Stimulated activated CD8-positive, alpha-beta memory T cell treated with anti-CD3 and anti-CD28 coated beads, Interleukin-4, amount 100 ng/mL, for 48 hours (primary cell): ENCODE measurements at places on chromosomes 6 and 20.

- DNase-seq: no peak
Measured at GRCh38 chr6:116409756-116410155, 39.0 kb downstream of the DSE start.

DNA sequence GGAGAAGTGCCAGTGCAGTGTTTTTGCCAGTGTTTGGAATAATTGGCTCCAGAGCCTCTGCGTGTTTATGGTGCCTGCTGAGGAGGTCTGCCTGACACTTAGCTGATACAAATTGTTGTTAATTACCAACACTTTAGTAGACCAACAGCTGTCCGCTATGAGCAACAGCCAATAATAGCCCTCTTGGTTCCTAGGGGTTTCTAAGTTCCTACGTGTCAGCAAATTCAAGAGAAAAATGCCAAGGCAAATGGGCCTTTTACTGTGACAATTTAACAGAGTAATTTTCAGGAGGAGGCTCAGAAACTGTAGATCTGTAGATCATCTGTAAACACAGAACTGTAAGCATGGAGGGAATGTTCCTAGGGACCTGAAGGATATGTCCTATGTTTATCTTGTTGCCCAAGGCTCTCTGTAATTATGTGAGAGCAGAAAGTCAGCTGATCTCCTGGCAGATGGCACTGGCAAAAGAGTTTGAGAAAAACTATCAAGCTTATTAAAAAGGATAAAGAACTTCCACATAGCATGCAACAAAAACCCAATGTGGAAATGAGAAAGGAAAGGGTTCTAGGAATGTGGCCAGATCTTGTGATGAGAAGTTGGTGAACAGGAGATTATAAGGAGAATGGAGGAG is 157.7 kb downstream of the GJA1 start:
- no peak for DNase-seq

DNA sequence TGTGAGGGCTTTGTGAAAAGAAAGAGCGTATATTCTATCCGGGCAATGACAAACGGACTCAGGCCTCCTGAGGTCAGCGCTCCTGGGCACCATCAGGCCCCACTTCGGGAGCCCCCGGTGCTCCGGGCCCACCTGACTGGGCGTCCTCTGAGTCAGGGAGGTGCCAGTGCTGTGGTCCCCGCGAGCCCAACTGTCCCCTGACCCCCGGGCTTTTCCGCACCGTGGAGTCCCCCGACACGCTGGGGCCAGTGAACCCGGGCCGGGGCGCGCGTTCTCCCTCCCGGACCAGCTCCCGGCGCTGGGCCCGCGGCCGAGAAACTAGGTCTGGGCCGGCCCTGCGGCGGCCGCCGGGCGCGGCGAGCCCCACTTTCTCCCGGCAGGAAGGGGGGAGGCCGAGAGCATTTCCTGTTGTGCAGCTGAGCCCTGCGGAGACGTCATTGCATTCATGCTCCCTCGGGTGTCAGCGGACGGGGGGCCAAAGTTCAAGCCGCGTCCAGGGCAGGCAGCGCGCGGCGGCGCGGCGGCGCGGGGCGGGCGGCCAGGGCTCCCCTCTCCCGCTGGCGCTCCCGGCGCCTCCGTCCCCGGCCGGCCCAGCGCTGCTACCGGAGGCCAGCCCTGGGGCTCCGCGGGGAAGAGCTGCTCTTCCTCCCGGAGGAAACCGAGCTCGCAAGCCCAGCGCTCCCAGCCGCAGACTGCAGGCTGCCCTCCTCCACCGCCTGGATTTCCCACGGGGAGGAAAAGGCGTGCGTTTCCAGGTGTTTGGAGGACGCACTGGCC is 18.3 kb downstream of the HIVEP2 start:
- peak; percentile 79 for DNase-seq

DNA sequence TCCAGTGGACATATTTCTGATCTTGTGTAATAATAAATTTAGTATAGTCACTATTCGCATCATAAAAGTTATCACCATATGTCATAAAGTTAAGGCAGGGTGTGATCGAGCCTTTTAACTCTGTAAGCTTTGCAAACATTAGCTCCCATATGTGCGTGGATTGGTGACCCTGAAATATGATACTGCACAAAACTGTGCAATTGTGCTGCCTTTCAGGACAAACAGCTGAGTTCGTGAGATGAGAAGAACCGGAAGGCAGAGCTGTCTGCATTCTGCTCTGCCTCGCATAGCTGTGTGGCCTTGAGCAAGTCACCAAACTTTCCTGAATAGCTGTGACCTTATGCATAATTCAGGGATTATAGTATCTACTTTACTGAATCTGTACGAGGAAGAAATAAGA is 3.2 kb upstream of the PLEKHG1 start:
- DNase-seq: no peak

- DNase-seq: no peak
Measured at GRCh38 chr6:98832284-98833056, 1.9 kb upstream of the POU3F2 start.

- DNase-seq: no peak
Measured at GRCh38 chr20:30985386-30985785, 272.1 kb upstream of the DEFB115 start.

DNA sequence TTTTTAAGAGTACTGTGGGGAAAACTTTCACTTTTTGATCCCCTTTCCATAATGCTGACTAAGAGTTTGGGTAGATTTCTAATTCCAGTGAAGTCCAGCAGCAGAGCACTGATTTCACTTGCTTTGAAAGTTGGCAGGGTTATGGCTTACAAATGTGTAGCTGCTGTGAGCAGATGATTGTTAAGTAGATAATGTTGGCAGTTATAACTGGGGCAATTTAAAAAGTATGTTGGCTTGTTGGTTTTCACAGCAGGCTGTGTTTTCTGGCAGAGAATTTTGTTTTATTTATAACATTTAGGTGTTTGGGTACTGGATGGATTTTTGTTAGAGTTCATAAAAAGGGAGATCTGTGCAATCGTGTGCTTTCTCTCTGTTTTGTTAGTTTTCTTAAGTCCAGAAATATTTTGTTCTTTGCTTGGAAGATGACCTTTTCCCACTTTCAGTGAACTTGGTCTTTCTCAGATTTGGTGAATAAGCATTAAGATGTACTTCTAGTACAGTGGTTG is 31.4 kb downstream of the AFDN start:
- DNase-seq: no peak

GRCh38 chr20:5968462-5968861 is 18.0 kb downstream of the MCM8 start:
- DNase-seq: no peak

GRCh38 chr6:17393892-17394631 is 667 bp downstream of the CAP2 start:
- DNase-seq: peak; percentile 24

- DNase-seq: no peak
Measured at GRCh38 chr20:39993742-39994141, 695.3 kb downstream of the MAFB start.

DNA sequence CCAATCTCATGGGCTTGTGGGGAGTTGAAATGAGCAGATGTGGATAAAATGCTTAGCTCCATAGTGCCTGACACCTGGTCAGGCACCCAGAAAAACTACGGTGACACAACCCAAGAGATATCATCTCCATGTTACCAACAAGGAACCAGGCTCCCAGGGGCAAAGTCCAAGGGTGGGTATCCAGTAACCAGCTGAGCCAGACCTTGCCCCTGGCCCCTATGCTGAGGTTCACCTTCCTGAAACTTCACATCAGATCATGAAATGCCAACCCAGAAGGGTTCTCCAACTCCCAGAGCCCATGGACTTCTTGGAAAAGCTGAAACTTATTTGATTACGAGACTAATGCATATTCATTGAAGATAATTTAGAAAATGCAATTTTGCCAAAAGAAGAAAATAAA is 141.8 kb upstream of the KCNG1 start:
- DNase-seq: no peak

GRCh38 chr6:108872141-108872557 is 23.9 kb downstream of the ARMC2 start:
- no peak for DNase-seq

DNA sequence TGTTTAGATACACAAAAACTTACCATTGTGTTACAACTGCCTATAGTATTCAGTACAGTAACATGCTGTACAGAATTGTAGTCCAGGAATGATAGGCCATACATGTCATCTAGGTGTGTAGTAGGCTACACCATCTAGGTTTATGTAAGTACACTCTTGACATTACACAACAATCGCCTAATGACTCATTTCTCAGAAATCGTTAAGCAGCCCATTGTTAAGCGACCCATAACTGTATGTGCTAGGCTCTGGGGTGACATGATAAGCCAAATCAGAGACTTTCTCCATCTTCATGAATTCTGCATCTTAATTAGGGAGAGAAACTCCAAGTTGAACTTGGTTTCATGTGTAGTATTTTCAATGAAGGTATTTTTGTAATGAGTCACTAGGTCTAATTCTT is 17.2 kb downstream of the STK35 start:
- no peak for DNase-seq

DNA sequence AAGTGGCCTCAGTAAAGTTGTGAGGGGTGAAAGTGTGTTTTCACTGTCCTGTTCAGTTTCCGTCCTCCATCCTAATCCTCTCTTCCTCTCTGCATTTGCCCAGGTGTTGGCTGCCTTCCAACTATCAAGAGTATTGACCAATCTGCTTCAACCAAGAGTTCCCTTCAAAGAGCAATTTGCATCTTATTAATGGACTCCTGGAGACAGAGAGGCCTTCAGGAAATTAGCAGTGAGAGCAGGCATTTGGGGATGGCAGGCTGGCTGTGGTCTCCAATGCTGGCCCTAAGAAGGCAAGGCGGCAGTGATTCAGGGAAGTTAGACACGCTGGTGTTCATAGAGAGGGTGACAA is 77.2 kb downstream of the GPR6 start:
- DNase-seq: no peak

- DNase-seq: no peak
Measured at GRCh38 chr6:108406943-108407342, 112.1 kb downstream of the AFG1L start.

DNA sequence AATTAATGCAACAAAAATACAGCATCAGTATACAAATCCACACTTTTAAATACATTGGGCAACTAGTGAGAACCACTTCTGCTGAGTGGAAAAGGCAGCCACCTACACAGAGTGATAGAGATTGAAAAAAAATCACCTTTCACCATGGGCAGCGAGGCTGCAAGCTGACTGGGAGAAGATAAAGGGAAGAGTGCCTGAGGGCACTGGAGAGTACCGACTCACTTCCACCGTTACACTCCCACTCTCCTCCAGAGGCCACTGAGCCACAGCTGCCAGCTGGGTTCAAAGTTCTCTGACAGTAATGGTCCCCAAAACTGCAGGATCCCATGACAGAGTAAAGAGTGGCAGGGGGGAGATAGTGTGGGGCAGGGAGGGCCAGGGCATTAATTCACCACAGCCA is 24.1 kb downstream of the PXT1 start:
- no peak for DNase-seq

DNA sequence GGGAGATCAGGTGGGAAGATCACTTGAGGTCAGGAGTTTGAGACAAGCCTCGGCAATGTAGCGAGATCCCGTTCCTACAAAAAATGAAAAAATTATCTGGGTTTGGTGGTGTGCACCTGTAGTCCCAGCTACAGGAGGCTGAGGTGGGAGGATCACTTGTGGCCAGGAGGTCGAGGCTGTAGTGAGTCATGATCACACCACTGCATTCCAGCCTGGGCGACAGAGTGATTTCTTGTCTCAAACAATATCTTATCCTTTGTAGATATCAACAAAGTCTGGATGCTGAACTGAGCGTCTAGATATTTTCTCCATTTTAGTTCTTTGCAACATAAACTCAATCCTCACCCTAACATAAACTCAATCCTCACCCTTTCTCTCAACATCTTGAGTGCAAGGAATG is 197.6 kb downstream of the DTNBP1 start:
- no peak for DNase-seq

- DNase-seq: no peak
Measured at GRCh38 chr6:95413789-95414188, 163.5 kb upstream of the MANEA start.

DNA sequence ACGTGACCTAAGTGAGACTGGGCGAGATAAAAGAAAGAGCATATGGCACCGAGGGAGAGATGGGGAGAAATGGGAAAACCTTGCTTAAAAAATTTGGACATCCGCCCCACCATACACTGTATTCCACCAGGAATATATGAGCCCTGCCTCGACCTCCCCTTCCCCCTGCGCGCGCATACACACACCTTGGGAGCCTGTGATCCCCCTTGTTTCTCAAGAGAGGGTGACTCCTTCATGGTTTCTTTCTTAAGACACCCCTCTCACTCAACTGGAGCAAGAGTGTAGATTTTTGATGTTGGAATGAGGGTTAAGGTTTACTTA is 480 bp downstream of the ABCF1 start:
- DNase-seq: no peak

GRCh38 chr6:144159742-144160141 is 9.4 kb downstream of the STX11 start:
- no peak for DNase-seq

GRCh38 chr20:9458138-9458796 is 56.1 kb upstream of the LAMP5 start:
- DNase-seq: no peak

DNA sequence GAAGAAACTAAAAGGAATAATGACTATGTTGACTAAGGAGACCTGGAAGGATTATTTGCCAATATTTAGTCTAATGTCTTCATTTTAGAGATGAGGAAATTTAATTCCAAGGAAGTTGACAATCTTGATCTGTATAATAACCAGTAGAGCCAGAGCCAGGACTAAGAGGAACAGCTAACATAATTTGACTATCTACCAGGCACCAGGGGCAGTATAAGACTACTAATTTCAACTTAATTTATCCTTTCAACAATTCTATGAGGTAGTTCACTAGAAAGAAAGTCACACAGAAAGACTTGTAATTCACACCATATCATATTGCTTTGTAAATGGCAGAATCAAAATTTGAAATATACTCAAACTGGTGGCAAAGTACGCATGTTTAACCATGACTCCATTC is 273.0 kb upstream of the STXBP5 start:
- DNase-seq: no peak

GRCh38 chr20:53872561-53873229 is 197.7 kb downstream of the BCAS1 start:
- DNase-seq: peak; percentile 45

DNA sequence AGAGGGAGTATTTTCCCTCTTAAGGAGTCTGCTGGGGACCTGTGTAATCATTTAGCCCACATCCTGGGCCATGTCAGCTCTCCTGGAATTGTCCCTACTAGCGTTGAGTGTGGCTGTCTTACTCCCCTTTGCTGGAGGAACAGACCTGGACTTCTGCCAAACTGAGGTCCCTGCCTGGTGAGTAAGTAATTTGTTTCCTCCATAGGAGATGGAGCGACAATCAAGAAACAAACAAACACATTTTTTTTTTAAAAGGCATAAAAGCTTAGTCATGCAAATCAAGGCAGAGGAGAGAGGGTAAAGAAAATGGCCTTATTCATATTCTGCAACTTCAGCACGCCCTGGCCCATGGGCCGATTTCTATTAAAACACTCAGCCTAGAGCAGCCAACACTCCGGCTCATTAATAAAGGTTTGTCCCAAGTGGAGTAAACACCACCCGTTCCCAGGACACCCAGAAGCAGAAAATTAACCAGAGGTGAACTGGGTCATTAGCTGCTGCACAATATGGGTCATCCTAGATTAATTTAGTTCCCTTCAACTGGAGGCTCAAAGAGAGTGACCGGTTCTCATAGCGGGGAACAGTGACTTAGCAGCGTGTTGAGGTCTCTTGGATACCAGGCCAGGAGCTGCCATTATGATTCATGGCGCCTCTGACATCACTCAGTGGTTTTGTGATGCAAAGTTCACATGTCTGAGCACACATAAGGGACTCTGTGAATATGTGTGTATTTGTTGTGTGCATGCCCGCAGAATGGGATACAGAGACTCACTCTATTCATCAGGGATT is 165.0 kb upstream of the SULF2 start:
- DNase-seq: no peak
